ENCODE measurements at places on chromosomes 4 and X. TPM values are rescaled to one million over a fixed set of nuclear protein-coding genes. Genes with fewer than 3 reads are reported as not detected.

The VSIG4 gene
- not detected for total RNA-seq

The TMEM255A gene
- 0.17 TPM for total RNA-seq

The SUPT20HL1 gene
- not detected for total RNA-seq

The TRIM61 gene
- total RNA-seq: not detected

The VSIG1 gene
- not detected for total RNA-seq

DNA sequence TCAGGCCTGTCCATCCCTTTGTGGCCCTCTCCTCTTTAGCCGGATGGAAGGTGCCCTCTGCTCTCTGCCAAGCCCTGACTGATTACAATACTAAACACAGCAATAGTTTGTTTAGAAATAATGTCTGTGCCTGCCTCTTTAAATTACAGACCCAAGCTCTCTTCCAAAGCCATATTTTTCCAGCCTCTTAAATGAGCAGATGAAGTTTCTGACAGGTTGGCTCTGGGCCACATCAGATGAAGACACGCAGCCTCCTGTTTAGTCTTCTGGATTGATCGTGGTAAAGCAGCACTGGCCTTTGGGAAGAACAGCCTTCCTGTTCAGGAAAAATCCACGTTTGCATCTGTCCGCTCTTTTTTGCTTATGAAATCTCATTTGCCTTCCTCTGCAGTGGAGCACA, 133.6 kb downstream of the CPE start:
- DNase-seq: no peak

- DNase-seq: peak; percentile 72
These were observed 519.5 kb downstream of the BCOR start for GRCh38 chrX:39577985-39578869.

DNA sequence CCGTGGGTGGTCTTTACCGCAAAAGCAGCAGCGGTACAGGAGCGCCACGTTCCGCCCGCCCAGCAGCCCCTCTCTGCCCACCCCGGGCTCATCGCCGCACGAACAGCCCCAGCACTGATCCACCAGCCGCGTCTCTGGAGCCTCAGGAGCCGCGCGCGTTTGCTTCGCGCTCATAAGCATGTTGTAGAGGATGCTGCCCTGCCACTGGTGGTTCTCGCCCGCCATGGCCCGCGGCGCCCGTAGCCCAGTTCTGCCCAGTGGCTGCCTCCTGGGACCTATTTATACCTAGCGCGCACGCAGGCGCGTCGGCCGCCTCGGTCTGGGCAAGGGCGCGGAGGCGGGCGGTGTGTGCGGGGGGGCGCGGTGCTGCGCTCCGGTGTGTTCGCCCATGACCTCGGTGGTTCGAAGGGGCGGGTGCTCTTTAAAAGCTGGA, at the start of gene NR0B1:
NR0B1 (minus strand) TSS at position 252 of the 433 bp plus-strand sequence; CDS start at position 225, 27 bp downstream.
- no peak for DNase-seq

DNA sequence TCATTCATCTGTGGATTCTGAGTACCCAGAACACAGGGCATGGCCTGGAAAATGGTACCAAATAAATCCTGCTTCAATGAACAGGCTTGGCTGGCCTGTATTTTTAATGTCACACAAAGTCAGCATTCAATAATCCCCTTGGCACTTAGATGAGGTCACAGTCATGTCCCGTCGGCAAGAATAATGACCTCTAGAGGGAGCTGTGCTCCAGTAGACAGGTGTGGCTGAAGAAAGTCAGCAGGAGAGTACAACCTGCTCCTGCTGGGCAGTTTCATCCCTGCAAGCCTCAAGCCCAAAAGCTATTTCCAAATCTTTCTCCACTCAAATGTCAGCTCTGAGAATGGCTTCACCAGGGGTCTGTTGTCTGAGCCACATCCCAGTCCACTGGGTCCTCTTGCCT, 404.0 kb upstream of the F9 start:
- DNase-seq: peak; percentile 30

- DNase-seq: no peak
These were observed 647.3 kb upstream of the DIPK2B start for GRCh38 chrX:45847961-45848360.

- DNase-seq: no peak
These were observed 67.6 kb upstream of the GPR101 start for GRCh38 chrX:137101273-137101990.

DNA sequence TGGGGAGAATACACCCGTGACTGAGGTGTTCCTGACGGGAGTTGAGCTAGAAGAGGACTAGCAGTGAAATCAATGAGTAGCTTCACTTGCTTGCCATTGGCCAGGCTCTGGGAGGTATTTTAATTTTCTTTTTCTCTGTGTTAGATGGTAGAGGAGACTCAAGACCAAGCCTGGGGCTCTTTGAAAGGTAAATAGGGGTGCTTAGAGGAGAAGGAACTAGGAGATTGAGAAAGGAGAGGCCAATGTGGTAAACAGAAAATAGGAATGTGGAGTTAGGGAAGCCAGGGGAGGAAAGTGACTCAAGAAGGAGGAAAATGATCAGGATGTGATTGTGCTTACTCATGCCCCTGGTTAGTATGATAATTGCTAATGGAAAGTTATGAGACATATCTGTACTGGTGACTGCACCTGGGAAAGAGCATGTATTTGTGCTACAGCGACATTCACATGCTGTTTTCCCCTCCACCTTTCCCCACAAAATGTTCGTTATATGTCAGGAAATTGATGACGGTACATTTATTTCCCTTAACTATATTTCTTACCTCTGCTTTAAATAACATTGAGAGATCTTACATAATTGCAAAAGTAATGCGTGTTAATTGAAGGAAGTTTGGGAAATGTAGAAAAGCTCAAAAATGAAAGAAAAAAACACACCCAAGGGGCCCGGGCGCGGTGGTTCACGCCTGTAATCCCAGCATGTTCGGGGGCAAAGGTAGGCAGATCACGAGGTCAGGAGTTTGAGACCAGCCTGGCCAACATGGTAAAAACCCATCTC, 16.9 kb upstream of the LRBA start:
- peak; percentile 55 for DNase-seq

DNA sequence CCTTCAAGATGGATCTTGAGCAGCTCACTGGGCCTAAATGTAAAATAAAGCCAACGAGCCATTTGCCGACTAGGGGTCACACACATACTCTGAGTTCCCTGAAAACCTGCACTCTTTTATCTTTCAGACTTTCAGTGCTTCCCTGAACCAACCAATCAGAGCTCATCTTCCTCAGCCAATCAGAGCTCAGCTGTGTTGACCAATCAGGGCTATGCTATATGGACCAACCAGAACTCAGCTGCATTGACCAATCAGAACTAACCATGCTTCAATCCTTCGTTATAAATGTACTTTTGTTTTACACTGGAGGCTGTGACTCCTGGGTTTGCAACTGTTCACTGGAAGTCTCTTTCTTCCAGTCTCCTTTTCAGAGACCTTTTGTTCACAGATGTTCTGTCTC, 19.3 kb downstream of the SLC25A53 start:
- peak; percentile 19 for DNase-seq

GRCh38 chrX:130171446-130172126, at the start of gene RAB33A:
Gene RAB33A, plus strand, starts transcription at chrX:130171962. Its CDS starts 101 bp downstream, at chrX:130172063.
- no peak for DNase-seq

DNA sequence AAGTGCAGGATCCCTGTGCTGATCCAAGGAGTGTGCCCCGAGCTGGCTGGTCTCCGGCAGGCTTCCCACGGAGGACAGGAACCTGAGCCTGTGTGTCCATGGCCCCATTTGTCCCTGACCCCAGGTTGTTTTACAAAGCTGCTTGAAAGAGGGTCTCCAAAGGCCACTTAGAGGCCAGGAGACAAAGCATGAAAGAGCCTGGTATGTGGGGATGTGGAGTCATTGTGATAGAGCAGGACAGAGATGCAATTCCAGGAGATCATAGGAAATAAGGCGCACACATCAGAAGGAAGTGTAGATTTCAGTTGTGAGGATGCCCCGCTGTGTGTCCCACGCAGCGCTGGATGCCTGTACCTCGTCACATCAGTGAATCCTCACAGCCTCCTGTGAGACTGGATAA, 48.0 kb downstream of the TENM3 start:
- DNase-seq: no peak

DNA sequence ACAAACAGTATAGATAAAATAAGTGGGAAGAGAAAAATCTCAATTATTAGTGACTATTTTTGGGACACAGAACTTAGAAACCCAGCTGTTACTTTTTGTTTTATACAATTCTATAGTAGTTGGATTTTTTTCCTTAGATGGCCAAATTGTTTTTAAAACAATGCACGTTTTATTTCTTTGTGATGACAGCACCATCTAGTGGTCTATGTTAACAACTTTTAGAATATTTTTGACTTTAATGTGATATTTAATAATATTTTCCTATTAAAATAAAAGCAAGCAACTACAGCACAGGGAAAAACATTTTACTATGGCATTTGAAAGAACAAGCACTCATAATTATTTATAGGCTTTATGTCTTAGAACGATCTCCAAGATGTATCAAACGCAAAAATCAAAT, 5.6 kb upstream of the SMIM31 start:
- DNase-seq: peak; percentile 37

All from LHCN-M2 (cell line).